Astrocyte of the cerebellum (primary cell): ENCODE measurements at places on chromosomes 12 and 14.

GRCh38 chr12:8057306-8057705, 8.9 kb downstream of the C3AR1 start:
- DNase-seq: no peak

DNA sequence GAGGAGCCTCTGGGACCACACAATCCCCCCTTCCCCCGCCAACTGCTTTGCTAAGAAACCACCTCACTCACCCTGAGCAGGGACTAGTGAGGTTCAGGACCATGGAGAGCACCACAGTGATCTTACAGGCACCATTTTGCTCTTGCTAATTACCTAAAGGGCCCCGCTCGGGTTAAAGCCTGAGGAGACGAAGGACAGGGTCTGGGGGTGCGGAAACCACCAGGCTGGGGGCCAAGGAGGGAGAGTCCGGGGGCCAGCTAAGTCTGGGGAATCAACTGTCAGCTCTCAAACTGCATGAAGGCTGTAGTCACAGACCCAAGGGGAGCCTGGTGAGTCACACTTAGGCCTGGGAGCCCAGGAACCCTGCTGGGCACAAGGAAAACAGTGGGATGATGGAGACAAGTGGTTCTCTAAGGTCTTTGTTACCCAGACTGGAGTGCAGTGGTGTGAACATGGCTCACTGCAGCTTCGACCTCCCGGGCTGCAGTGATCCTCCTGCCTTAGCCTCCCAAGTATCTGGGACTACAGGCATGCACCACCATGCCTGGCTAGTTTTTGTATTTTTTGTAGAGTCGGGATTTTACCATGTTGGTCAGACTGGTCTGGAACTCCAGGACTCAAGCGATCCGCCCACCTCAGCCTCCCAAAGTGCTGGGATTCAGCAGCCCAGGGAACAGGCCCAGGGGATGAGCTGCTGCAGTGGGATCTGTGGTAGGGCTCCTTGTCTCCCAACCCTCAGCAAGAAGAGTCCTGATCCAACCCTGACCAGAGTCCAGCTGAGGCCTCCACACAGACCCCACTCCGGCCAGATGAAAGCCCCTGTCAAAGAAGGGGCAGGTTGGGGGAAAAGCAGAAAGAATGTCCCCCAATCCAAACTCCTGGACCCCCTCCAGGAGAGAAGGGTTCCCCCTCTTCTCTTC, 98.8 kb downstream of the CALM1 start:
- peak; percentile 71 for DNase-seq

DNA sequence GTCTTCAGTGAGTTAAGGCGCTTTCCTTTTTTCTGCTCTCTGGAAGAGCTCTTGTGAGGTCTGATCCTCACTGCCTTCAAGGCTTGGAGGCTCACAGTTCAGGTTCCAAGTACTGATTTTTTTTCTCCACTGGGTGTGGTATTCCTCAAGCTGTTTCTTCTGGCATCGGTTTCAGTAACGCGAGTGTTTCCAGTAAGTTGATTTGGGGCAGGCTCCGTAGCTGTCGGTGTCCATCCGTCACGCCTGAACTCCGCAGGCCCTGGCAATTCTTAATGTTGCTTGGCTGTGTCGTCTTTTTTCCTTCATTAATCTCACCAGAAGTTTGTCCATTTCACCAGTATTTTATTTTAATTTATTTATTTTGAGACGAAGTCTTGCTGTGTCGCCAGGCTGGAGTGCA, 30.6 kb downstream of the LRCOL1 start:
- no peak for DNase-seq

GRCh38 chr12:62933602-62934238, 1.2 kb downstream of the PPM1H start:
- no peak for DNase-seq

DNA sequence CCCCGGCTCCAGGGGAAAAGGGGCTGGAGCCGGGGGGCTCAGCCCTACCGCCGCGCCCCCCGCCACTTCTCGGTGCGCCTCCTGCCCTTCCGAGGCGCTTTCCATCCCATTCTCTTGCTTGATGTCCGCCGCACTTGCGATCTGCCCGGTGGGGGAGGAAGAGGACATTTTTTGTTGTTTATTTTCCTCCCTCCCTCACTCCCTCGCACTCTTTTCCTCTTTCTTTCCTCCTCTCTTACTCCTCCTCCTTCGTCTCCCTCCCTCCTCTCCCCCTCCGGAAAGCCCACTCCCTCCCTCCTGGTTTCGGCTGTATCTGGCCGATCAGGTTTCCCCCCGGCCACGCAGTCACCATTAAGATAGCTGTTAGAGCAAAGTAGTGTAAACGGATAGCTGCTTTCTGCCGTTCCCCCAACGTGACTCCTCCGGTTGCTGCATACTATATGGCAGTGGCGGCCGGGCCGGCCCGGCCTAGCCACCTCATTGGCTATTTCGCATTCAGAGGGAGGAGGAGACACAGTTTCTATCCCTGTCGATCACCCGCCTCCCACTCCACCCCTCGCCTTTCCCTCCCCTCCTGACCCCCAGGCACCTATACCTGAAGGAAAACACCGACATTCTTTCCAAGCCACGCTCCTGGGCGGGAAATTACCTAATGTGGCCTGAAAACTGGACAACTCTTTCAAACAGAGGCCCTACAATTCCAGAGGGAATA, at the start of gene SIX4:
TSS of gene SIX4 (minus strand) at position 445 of the 712 bp plus-strand sequence. CDS start at position 168, 277 bp downstream.
- peak; percentile 63 for DNase-seq

- no peak for DNase-seq
These were observed 66.0 kb upstream of the TRIM9 start for GRCh38 chr14:51160871-51161270.

DNA sequence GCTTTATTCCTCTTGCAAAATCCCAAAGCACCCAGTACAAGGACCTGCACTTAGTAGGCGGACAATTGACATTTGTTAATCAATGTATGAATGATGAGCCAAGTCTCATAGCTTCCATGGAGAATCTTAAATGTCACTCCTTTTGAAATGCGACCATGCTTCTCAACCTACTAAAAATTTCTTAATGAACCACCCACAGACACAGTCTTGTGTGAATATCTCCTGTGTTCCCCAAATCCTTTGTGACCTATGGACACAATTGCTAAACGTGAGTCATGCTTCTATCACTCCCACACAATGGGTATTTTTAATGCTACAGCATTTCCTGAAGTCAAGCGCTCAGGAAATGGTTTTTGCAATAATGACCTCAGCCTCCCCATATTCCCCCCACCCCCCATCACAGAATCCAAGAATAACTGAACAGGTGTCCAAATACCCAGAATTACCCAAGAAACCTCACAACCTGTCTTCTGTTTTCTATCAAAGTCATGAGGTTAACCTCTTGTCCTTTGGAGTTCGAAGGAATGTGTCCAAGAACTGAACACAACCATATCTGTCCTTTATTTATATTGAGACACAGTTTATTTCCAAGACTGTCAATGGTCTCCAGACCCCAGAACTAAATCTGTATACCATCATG, 163.6 kb upstream of the PLEKHG7 start:
- peak; percentile 8 for DNase-seq

GRCh38 chr12:32448586-32448985, 49.2 kb downstream of the FGD4 start:
- DNase-seq: no peak

DNA sequence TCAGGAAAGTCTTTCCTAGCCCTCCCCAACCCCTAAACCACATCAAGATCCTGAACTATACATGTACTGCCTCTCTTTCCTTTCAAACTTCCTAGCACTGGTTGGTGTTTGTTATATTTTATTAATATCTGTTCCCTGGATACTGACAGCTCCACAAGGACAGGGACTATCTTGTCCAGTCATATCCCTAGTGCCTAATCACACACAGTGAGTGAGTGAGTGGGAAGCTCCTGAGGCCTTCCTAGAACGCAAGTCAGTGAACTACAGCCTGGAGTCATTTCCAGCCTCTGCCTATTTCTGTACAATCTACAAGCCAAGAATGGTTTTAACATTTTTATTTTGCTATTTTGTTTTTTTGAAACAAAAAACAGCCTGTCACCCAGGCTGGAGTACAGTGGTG, 7.5 kb upstream of the ACTR6 start:
- no peak for DNase-seq

DNA sequence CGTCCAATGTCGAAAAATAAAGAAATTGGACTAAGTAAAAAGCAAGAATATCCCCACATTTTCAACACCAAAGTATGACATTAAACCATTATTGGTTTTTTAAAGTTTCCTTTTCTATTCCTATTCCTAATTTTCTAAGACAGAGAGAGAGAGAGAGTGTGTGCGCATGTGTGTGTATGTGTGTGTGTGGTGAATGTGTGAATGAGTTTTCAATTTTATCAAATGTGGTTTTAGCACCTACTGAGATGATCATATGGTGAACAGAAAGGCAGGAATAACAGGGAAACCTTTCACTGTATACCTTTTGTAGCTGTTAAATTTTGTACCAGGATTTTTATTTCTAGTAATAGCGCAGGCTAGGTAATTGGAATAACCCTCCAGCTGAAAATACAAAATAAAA, 80.4 kb upstream of the RAP1B start:
- no peak for DNase-seq
